Activated CD4-positive, alpha-beta memory T cell treated with anti-CD3 and anti-CD28 coated beads, Interleukin-2, amount 10 ng/mL, durations not matched to agents 7 days and 5 days (primary cell): ENCODE measurements at places on chromosomes 3 and 15. TPM values are rescaled to one million over a fixed set of nuclear protein-coding genes. Genes with fewer than 3 reads are reported as not detected.
A peak's percentile ranks its signal among the peaks of the same experiment; 100 is the strongest.

GRCh38 chr3:60126511-60127304, 1076.9 kb upstream of the CFAP20DC start:
- no peaks in the 10 kb centered on the region for H3K36me3 ChIP-seq
- H3K27me3 ChIP-seq = no peaks in the 10 kb centered on the region
- H3K27ac ChIP-seq = no peak overlapping the region
- DNase-seq = no peak
- no peaks in the 10 kb centered on the region for H3K4me1 ChIP-seq

- H3K27me3 ChIP-seq = no peaks in the 10 kb centered on the region
- no peak overlapping the region for H3K27ac ChIP-seq
- H3K4me1 ChIP-seq = peaks cover 67% of the 10 kb centered on the region
- DNase-seq = no peak
Measured at GRCh38 chr15:41968701-41969100, 3.7 kb downstream of the EHD4 start.

DNA sequence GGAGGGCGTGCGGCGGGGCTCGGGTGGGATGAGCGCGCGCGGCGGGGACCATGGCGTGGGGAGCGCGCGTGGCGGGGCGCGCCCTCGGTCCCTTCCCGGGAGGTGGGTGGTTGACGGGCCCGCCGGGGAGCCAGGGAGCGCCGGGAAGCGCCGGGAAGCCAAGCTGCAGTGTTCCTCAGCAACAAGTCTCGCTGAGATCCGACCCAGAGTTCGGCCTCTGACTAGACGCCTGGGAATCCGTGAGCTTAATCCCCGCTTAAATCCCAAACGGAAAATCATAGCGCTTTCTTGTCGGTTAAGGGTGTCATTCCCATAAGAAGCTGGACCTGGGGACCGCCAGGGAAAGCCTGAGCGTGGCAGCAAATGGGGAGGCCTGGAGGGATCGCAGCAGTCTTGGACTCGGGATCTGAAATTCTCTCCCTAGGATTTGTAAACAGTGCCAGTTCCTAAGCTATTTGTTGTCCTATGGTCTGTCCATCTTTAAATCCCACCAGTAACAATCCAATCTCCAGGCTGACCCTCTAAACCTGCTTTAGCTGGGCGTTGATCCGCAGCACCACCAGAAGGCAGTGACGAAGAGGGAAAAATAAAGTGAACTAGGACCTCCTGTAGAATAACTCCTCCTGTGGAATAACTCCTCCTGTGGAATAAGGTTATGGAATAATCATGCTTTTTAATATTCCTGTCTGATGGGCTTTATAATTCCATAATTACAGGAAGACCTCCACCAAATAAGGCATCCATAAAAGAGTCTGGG, 570 bp upstream of the NEDD4 start:
- H3K4me1 ChIP-seq = peaks cover 19% of the 10 kb centered on the region
- peak overlapping the region; percentile 83 for H3K4me3 ChIP-seq
- H3K27ac ChIP-seq = no peak overlapping the region
- peaks cover 5% of the 10 kb centered on the region for H3K36me3 ChIP-seq
- no peak for DNase-seq
- peaks cover 26% of the 10 kb centered on the region for H3K27me3 ChIP-seq

DNA sequence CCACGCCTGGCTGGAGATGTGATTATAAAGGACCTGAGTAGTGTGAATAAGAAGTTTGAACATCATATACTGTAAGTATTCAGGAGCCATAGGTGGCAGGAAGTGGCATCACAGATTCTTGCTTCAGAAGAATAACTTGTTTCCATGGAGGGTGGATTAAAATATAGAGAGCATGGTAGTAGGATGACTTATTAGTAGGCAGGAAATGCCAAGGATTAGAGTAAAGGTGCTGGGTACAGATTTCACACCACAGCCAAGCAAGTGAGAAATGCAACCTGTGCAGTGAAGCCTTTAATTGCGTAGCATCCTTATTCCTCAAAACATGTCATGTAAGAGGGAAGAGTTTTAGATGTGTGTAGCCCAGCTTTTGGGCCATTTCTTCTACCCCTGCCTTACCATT, 30.8 kb downstream of the IFT122 start:
- H3K4me1 ChIP-seq = peaks cover 2% of the 10 kb centered on the region
- no peaks in the 10 kb centered on the region for H3K27me3 ChIP-seq
- no peak overlapping the region for H3K27ac ChIP-seq
- H3K36me3 ChIP-seq = peaks cover 8% of the 10 kb centered on the region
- H3K4me3 ChIP-seq = no peak overlapping the region

DNA sequence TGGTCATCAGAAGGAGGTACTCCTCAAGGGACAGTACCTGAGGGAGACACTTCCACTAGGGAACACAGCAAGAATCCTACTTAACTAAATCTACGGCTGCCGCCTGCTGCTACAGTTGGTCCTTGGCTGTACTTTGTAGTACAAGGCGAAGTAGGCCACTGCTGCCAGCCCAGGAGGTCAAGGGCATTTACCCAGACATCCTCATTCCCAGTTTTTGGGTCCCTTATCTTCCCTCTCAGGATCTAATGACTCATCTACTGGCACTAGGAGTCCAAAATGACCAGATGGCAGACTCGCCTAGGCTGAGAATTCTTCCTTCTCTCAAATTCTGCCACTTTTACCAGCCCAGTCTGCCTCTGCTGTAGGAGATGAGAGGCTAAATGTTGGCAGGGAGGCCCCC, 27.1 kb upstream of the LAMP3 start:
- H3K36me3 ChIP-seq = no peaks in the 10 kb centered on the region
- no peak overlapping the region for H3K27ac ChIP-seq
- H3K27me3 ChIP-seq = no peaks in the 10 kb centered on the region

DNA sequence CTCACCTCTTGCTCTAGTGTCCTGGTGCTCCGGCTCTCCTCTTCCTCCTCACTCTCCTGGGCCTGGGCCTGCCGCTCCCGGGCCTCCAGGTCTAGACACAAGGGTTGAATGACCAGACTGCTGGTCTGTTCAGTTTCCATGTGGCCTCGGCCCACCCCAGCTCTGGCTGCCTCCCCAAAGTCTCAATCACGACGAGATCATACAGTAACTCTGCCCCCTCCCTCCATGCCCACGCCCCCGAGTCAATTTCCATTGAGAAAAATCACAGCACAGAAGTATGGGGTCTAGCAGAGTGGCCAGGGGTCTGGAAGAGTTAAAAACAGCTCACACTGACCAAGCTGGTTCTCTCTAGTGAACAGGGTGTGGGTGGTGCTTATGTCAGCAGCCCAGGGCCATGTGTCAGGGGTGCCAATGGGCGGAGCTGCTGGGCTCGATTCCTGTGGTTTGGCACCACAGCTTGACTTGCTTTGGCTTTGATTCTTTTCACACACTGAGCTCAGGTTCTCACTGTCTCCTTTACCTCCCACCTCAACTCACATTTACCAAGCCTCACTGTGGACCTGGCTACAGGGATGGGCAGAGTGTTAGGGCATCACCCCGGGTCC, 6.9 kb downstream of the C15orf62 start:
- peak overlapping the region; percentile 83 for H3K27ac ChIP-seq
- H3K4me3 ChIP-seq = no peak overlapping the region
- DNase-seq = peak; percentile 69
- peaks cover 10% of the 10 kb centered on the region for H3K4me1 ChIP-seq
- peaks cover 32% of the 10 kb centered on the region for H3K36me3 ChIP-seq

GRCh38 chr15:55197362-55197705, 593 bp upstream of the RSL24D1 start:
- peaks cover 23% of the 10 kb centered on the region for H3K4me1 ChIP-seq
- H3K27ac ChIP-seq = no peak overlapping the region
- peaks cover 34% of the 10 kb centered on the region for H3K36me3 ChIP-seq
- H3K27me3 ChIP-seq = no peaks in the 10 kb centered on the region
- DNase-seq = no peak

GRAMD2A gene
- not detected for total RNA-seq

- H3K4me3 ChIP-seq = no peak overlapping the region
- no peak for DNase-seq
- H3K4me1 ChIP-seq = peaks cover 7% of the 10 kb centered on the region
- no peak overlapping the region for H3K27ac ChIP-seq
- no peaks in the 10 kb centered on the region for H3K36me3 ChIP-seq
Measured at GRCh38 chr15:74531144-74531811, 9.7 kb upstream of the ARID3B start.

- no peaks in the 10 kb centered on the region for H3K4me1 ChIP-seq
- H3K36me3 ChIP-seq = no peaks in the 10 kb centered on the region
- H3K27ac ChIP-seq = no peak overlapping the region
- H3K27me3 ChIP-seq = peaks cover 11% of the 10 kb centered on the region
- no peak for DNase-seq
Measured at GRCh38 chr15:71662306-71662705, 148.0 kb upstream of the NR2E3 start.

DNA sequence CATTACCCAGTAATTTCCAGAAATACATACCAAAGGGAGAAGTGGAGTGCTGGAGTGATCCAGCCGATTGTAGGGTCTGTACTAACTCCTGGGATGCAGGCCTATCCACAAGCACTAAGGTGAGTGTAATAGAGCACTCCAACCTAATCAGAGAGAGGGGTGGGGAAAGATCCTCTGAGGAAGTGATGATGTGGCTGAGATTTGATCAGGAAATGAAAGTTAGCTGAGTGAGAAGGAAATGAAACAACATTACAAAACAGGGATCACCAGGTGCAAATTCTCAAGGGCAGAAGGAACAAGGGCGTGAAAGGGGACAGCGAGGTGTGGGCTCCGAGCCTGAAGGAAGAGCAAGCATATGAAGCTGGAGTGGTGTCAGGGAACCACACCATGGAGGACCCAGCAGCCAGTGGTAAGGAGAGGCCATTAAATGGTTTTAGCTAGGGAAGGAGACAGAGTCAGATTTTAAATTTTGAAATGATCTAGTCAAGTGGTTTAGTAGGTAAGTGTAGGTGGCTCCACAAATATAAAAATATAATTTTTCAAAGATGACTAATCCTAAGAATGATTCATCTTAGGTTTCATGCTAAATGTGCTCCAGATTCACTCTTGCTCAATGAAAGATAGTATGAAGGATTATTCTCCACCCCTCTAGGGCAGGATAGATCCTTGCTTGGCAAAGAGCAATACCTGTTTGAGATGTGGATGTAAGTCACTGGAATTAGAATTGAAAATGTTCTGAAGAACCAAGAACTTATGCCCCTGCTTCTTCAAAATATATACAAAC, 348.7 kb downstream of the TBL1XR1 start:
- H3K4me1 ChIP-seq = no peaks in the 10 kb centered on the region
- H3K27ac ChIP-seq = no peak overlapping the region
- H3K4me3 ChIP-seq = no peak overlapping the region
- no peaks in the 10 kb centered on the region for H3K36me3 ChIP-seq
- peaks cover 2% of the 10 kb centered on the region for H3K27me3 ChIP-seq

SERPINI1 gene
- total RNA-seq = 2.9 TPM

DNA sequence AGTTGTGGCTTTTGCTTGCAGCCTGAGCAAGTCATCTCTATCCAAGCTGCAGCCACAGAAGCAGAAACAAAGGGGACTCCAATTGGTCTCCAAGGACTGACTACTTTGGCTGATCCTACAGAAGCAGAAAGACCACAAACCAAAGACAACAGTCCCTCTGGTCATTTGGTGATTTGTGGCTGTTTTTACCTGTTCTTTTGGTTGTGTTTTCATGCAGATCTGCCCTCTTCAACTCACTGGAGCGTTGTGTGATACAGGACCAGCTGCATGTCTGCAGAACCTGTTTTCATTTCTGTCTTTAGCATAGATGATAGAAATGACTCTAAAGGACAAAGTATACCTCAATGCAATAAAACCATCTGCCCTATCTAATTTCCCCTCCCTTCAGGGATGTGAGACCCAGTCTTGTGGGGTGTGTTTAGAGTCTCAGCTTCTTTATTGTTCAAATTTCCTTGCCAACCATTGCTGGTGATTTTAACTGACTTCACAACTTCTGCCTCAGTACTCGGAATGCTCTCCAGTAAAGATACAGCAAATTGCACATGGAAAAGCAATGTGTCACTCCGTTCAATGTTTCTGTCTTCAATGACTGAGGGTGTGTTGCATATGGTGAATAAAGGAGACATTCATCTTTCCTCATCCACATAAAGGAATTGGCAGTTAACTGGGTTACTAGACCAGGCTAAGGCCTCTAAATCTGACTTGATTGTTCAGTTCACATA, 48.9 kb upstream of the SLC7A14 start:
- DNase-seq = no peak
- H3K36me3 ChIP-seq = no peaks in the 10 kb centered on the region
- H3K4me3 ChIP-seq = no peak overlapping the region
- no peak overlapping the region for H3K27ac ChIP-seq
- H3K27me3 ChIP-seq = peaks cover 22% of the 10 kb centered on the region
- H3K4me1 ChIP-seq = peaks cover 10% of the 10 kb centered on the region

DNA sequence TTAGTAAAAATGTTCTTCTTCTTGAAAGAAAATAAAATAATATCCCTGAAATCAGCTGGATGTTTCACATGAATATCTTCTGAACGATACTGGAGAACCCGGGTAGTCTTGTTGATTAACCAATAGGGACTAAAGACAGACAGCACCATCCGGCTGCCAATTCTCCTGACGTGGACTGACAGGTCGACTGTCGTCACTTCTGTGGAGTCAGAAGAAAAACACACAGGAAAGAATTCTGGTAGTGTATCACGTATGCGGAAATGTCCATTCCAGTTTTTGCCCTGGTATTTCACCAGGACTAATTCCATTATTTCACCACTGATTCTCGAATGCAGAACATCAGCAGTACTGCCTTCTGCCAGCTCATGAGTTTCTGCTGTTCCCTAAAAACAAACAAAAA, 144.6 kb downstream of the VPS13C start:
- H3K27ac ChIP-seq = no peak overlapping the region
- H3K36me3 ChIP-seq = peaks cover 35% of the 10 kb centered on the region
- H3K4me3 ChIP-seq = no peak overlapping the region
- no peaks in the 10 kb centered on the region for H3K4me1 ChIP-seq
- no peak for DNase-seq
- no peaks in the 10 kb centered on the region for H3K27me3 ChIP-seq

DNA sequence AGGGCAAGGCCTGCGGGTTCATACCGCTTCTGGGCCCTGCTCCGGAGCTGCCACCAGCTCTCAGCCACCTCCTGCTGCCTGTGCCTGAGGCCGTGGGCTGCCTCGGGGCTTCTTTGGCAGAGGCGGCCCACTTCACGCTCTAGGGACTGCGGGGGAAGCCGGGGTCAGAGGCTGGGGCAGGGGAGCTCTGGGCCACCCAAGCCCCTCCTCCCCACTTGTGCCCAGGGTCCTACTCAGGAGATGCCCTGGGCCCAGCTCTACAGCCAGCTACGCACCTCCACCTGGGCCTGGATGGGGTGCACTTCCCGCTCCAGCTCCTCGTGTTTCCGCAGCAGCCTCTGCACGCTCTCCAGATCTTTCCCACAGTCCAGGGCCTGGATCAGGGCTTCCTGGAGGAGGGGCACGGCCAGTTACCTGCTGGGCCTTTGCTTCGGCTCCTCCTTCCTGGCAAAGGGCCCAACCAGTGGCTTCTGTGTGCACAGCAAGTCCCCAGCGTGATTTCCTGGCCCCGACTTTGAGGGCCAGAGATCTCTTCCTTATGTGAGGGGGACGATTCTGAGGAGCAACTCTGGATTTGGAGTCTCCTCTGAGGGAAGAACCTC, 24.0 kb downstream of the PLA2G4B start:
- no peaks in the 10 kb centered on the region for H3K36me3 ChIP-seq
- H3K27me3 ChIP-seq = no peaks in the 10 kb centered on the region
- no peak overlapping the region for H3K4me3 ChIP-seq
- H3K27ac ChIP-seq = no peak overlapping the region
- DNase-seq = no peak
- peaks cover 4% of the 10 kb centered on the region for H3K4me1 ChIP-seq

GRCh38 chr3:134350266-134350665, 24.0 kb downstream of the AMOTL2 start:
- H3K27ac ChIP-seq = no peak overlapping the region
- H3K4me1 ChIP-seq = no peaks in the 10 kb centered on the region
- peaks cover 8% of the 10 kb centered on the region for H3K27me3 ChIP-seq
- H3K4me3 ChIP-seq = no peak overlapping the region
- DNase-seq = no peak

SEMA4B gene
- 29.9 TPM for total RNA-seq

GOLGA6L7 gene
- not detected for total RNA-seq

SH2D7 gene
- not detected for total RNA-seq

CCDC39 gene
- total RNA-seq = not detected
